ENCODE measurements at places on chromosomes 2 and 18.

DNA sequence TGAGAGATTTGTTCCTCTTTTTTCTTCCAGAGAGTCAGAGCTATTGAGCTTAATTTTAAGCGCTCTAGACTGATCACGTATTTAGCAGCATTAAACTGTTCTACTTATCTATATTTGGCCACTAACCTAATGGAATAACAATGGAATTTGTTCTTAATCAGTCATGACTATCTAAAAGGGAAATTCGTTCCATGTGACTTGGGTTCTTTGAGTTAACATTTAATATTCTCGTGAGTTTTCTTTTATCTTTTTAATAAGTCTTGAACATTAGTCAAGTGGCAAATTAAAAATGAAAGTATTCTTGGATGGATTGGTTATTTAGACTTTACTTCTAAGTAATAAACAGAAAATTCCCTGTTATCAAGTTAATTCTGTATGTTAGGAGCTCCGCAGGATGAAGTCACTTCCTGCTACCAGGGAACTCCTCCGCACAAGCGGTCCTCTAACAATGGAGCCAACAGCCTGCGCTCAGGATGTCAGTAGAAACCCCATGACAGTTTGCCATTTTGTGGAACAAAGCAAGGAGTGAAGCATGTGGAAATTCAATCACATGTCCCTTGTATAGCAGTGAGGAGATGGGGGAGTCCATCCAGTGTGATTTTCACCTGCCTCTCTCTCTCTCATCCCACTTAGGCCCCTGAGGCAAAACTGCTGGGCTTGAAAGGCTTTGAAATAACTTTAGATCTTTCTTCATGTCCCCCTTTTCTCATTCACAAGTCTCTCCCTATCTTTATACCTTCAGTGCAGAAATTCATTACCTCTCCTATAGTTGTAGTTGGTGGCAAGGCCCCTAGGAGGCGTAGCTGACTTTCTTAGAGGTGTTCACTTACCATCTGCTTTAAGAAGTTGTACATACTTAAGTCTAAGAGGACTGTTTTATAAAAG, 138.1 kb downstream of the WDR7 start:
- no peak for DNase-seq

DNA sequence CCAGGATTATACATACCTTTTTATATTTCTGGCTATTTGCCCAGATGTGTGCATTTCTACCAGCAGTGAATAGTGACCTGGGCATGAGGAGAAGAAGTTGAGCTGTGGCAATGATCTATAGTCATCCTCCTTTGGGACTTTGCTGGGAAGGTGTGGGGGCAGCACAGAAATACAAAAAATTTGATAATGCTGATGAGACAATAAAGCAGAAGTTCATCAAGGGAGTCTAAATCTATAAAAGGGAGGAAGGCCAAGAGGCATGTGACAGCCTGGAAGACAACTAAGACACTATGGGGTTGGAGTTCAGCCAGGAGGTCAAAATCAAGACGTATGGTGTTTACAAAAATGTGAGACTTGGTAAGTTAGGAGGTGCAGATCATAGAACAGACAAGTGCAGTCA, 52.2 kb downstream of the FSHR start:
- no peak for DNase-seq

DNA sequence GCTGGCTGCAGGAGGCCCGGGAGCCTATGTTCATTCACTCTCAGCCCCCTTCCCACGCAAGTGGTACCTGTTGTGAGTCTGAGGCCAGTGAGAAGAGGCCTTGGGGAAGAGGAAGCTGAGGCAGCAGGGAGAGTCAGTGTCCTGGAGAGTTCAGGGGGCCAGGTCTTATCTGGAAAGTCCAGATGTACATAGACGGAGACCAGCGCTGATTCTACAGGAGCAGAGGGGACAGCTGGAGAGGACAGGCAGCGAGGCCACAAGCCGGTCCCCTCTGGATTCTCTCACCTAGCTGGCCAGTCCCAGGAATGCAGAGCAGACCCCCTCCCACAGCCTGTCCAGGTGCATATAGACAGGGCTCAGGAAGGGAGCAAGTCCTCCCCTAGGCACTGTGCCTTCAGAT, 29.1 kb upstream of the SELENOI start:
- DNase-seq: no peak

GRCh38 chr18:61606068-61606660, 272.9 kb downstream of the CDH20 start:
- no peak for DNase-seq

GRCh38 chr2:8169443-8169842, 512.4 kb upstream of the ID2 start:
- no peak for DNase-seq

DNA sequence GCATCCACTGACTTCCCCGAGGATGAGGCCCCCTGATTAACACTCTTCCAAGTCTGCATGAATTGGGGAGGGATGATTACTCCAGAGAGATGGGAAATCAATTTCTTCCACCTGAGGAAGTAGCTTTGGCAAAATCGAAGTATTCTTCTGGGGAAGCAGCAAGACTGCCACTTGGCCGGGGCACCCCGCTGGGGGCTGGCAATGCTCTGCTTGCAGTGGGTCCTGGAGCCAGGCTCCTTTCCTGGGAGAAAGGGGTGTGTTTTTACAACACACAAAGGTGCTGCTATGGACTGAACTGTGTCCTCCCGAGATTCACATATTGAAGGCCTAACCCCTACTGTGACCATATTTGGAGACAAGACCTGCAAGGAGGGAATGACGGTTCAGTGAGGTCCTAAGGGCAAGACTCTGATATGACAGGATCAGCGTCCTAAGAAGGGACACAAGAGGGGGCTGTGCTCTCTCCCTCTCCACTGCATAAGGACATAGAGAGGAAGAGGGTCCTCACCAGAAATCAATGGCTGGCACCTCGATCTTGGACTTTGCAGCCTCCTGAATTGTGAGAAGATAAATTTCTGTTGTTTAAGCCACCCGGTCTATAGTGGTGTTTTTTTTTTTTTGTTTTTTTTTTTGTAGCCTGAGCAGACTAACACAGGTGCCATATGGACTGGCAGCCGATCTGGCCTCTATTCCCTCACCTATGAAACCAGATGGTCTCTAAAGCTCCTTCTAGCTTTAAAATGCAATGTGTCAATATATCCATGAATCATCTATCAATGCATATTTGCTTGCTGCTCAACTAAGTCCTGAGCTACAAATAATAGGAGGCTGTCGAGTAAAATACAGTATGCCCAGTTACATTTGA, 3.6 kb upstream of the SMARCAL1 start:
- no peak for DNase-seq

GRCh38 chr18:57833441-57834101, 30.5 kb upstream of the ATP8B1 start:
- no peak for DNase-seq

DNA sequence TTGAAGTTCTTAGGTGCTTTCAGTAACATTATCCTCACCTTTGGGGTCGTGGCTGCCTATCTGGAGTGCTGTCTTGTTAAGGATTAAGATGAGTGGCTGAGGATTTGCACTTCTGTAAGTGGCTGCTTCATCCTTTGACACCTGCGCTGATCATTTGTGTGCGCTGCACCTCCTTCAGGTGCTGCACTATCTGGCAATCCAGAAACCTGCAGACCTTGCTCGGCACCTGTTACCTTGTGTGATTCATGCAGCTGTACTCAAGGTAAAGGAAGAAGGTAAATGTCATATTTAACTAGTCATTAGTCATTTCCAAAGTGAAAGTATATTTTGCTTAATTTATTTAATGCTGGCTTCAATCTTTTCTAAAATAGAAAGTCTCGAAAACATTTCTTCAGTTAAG, 110.3 kb downstream of the RAB3GAP1 start:
- DNase-seq: no peak

- no peak for DNase-seq
These were observed 1.9 kb upstream of the TMEFF2 start for GRCh38 chr2:192196421-192197194.

DNA sequence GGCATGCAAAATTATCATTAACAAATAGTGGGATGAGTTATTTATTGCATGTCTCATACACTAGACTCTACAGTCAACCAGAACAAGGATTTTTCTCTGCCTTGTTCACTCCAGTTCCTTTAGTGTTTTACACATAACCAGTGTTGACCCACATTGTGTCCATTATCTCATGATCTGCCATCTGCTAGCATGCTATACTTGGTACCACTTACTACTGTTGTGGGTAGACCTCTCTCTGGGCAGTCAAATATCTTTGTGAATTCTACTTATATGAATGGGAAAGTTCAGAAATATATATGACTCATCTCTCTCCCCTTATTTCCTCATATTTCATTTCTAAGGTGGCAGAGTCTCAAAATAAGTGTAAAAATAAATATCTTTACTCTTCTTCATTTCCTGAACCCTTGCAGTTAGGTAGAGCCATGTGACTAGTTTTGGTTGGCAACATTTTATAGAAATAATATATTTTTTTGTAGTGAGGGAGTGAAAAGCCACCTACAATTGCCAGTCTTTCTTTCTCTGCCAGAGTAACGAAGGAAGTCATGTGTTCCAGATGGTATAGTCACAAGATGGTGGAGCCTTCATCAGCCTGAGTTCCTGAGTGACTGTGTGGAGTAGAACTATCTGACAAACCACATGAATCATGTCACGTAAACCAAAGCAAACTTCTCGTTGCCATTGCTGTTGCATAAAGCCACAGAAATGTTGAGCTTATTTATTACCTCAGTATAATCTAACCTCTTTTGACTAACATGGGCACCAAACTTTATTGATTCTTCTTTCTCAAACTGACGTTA, 704.0 kb downstream of the RNF144A start:
- no peak for DNase-seq

GRCh38 chr2:12795851-12796250, 79.1 kb downstream of the TRIB2 start:
- no peak for DNase-seq

DNA sequence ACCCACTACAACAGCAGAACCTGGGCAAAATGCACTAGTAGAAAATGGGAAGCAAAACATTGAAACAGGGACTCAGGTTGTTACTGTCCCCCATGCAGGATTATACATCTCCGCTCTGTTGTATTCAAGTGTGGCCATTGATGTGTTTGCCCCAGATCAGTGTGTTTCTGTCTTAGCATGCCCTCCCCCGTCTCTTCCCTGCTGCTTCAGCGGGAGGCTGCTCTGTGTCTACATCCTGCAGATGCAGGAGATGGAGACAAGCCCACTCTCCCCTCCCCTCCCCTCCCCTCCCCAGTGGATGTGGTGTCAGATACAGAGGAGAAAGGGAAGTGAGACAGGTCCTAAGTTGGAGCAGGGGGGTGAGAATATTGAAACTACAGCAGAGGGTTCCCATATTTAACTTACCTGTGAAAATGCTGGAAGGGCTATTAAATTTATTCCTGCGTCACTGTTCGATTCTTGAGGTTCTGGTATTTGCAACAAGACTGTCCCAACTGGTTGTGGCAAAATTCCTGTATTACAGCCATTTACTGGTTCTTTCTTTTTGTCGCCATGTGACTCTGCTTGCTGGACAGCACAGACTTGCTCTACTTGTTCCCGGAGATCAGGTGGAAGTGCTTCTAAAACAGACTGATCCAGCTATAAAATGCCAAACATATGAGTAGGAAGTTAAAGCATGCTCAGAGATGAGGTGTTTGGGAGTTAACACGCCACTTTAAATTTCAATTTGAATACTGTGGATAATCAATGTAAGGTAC, 67.0 kb downstream of the EIF5B start:
- DNase-seq: no peak

DNA sequence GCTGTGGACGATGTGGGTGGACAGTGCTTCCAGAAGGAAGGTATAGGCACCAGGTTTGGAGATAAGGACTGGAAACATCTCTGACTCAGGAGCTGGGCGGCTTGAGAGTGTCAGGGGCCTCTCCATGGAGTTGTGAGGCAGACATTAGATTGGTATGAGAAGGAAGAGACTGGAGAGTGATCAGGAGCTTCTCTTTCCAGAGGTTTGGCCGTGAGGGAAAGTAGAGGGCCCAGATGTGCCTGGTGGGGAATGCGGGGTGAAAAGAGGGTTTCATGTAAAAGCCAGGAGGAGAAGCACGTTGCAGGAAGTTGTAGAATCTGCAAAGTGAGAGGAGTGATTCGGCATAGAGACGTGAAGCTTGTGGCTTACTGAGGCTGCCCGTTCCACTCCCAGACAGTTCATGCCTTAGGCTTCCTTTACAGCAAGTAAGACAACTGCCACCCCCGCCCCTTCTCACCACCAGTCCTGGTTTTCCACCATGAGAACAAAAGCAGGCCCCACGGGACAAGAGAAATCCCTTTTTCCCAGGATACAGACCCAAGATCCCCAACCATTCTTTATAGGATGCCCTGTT, 166.3 kb upstream of the HDAC4 start:
- DNase-seq: no peak

GRCh38 chr2:30721668-30722647, 85.3 kb downstream of the CAPN13 start:
- no peak for DNase-seq

DNA sequence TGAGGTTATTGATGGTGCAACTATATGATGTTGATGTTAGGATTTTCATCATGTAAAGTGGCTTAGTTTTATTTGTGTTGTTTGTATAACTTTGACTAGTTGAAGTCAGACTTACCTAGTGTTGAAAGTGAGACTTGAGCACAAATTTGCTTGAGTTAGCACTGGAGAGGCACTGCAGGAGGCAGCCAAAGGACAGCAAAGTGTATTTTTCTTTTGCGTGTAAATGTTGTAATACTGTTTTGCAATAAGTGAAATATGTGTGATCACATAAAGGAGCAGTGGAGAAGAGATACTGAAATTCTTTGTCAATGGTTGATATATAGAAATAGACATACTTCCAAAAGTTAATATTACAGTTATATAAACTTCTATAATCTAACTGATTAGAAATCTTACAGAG, 332.0 kb upstream of the RAB12 start:
- DNase-seq: no peak

- no peak for DNase-seq
These were observed 40.2 kb upstream of the ZNF521 start for GRCh38 chr18:25392192-25392591.

DNA sequence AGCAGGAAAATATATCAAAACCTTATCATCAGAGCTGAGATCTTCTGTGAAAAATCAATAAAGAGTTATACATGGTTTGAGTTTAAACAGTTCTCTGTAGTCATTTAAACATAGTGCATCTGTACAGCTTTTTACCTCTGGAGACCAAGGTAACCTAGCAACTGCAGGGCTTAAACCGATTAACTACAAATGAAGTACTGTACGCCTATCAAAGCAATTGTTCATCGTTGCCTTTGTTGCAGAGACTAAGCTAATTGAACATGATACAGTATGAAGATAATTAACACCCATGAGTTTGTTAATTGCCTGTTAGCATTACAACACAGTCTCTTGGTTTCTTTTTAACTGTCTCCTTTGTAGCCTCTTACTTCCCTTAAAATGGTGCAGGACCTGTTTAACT, 147.9 kb downstream of the LNPK start:
- DNase-seq: no peak

GRCh38 chr2:172358691-172359556, 68.5 kb upstream of the ITGA6 start:
- no peak for DNase-seq

GRCh38 chr2:8623958-8624591, 57.8 kb upstream of the ID2 start:
- DNase-seq: no peak

Data from naive thymus-derived CD8-positive, alpha-beta T cell (primary cell).